B cell (primary cell): ENCODE measurements at places on chromosomes 6 and 20. TPM values are rescaled to one million over a fixed set of nuclear protein-coding genes. Genes with fewer than 3 reads are reported as not detected.

GRCh38 chr6:16789329-16790038 is 28.2 kb upstream of the ATXN1 start:
- no peak for DNase-seq

GRCh38 chr6:14944593-14944992 is 301.3 kb upstream of the JARID2 start:
- no peak for DNase-seq

GRCh38 chr20:42678895-42679294 is 510.8 kb downstream of the PTPRT start:
- DNase-seq: no peak

GRCh38 chr6:37481711-37482605 is 17.7 kb downstream of the CCDC167 start:
- no peak for DNase-seq

SCP2D1 gene
- total RNA-seq: not detected in 2 replicates

DNA sequence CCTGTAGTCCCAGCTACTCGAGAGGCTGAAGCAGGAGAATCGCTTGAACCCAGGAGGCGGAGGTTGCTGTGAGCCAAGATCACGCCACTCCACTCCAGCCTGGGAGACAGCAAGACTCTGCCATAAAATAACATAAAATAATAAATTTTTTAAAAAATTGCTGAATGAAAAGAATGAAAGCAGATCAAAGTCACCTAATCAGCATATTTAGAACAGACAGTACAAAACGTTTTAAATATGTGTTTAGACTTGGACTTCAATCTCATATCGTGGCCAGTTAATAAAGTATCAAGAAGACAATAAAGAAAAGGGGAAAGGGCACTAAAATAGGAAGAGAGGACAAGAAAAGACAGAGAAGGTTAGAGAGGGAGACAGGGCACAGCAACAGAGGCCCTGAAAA is 74.6 kb downstream of the EPM2A start:
- DNase-seq: no peak

- no peak for DNase-seq
Measured at GRCh38 chr6:21451546-21452013, 142.0 kb upstream of the SOX4 start.
